ENCODE measurements at places on chromosomes 2 and 18. TPM values are rescaled to one million over a fixed set of nuclear protein-coding genes. Genes with fewer than 3 reads are reported as not detected.

Gene GAREM2
- 2.5 TPM for total RNA-seq

Gene CRACDL
- 4.7 TPM for total RNA-seq

Gene HOXD11
- not detected for total RNA-seq

Gene PPP4R3B
- total RNA-seq, result 106 TPM

Gene CNTNAP5
- total RNA-seq, result not detected

Gene MDH1B
- total RNA-seq, result 0.19 TPM

Gene KCNK3
- 7.3 TPM for total RNA-seq

Gene CDC42EP3
- total RNA-seq, result 71.1 TPM

DNA sequence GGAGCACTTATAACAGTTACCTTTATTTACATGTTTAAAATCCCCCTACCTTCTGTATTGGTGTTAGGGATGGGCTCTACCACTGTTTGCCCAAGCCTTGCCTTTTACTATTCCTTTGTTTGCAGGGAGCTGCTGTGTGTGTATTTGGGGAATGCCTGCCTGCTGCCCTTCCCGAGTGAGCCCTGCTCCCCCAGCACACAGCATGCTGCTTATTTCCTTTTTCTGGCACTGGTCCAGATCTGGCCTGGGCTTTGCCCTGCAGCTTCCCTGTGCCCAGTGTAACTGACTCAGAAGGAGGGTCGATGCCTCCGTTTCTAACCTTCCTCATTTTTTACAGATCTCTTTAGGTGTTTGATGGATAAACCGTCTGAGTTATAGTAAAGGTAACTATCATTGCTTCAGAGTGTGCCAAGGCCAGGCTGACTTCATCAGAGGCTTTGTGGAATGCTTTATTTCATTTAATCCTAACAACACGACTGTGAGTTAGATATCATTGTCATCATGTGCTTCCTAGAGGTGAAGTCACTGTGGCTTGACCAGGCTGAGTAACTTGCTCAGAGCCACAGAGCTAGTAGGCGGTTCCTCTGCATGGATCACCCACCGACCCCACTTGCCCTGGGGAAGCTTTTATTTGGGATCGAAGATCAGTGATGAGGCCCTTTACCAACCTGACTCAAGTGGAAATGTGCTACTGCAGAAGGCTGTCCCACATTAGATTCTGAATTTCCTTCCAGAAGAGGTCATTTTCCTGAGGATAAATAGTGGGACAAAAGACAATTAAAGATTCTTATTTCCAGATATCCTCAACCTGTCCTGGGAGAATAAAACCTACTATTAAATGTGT, 238.8 kb downstream of the ZNF407 start:
- H3K27me3 ChIP-seq, result no peaks in the 10 kb centered on the region
- H3K36me3 ChIP-seq, result no peaks in the 10 kb centered on the region
- H3K4me1 ChIP-seq, result peaks cover 6% of the 10 kb centered on the region
- H3K4me3 ChIP-seq, result no peak overlapping the region
- no peak for DNase-seq

DNA sequence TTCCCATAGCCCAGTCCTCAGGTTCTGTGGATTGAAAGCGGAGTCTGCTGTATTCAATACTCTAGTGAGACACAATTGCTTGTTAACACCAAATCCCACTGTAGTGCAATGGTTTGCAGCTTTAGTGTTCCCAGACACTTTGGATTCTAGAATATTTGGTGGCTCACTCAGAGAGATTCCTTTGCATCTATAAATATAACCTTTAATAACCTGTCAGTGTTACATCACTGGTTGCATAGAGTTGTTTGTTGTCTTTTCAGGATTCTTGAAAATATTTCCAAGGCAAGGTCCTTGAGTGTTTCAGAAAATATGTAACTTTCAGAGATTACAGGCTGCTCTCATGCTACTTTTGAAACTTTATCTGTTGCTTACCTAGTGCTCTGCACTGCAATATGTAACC, 157.5 kb downstream of the ZEB2 start:
- H3K27me3 ChIP-seq, result no peaks in the 10 kb centered on the region
- H3K4me1 ChIP-seq, result no peaks in the 10 kb centered on the region

DNA sequence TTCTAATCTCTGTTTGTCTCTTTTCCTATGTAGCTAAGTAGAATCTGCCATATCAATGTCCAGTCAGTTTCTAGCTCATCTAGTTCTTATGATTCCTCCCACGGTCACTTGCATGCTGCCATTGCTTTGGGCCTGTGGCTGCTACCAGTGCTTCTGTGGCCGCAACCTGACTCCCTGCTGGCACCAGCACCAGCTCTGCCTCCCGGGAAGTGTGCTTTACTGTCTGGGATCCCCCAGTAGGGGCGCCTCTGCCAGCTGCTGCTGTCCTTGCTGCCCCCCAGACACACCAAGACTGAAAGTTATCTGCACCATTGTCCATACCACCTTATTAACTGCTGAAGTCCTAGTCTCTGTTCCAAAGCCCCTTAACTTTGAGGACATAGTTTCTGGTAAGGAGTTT, 56.3 kb downstream of the RAPGEF4 start:
- no peaks in the 10 kb centered on the region for H3K36me3 ChIP-seq
- no peaks in the 10 kb centered on the region for H3K27me3 ChIP-seq
- H3K27ac ChIP-seq, result no peak overlapping the region
- H3K4me1 ChIP-seq, result no peaks in the 10 kb centered on the region

- H3K27ac ChIP-seq, result peak overlapping the region; percentile 81
- no peaks in the 10 kb centered on the region for H3K36me3 ChIP-seq
- H3K4me1 ChIP-seq, result peaks cover 85% of the 10 kb centered on the region
Measured at GRCh38 chr2:25295621-25296020, 46.1 kb downstream of the DNMT3A start.

GRCh38 chr2:71605781-71606241, 152.4 kb downstream of the DYSF start:
- H3K27me3 ChIP-seq, result no peaks in the 10 kb centered on the region
- no peak overlapping the region for H3K27ac ChIP-seq
- H3K4me3 ChIP-seq, result no peak overlapping the region
- DNase-seq, result peak; percentile 81
- H3K4me1 ChIP-seq, result peaks cover 18% of the 10 kb centered on the region
- peaks cover 8% of the 10 kb centered on the region for H3K36me3 ChIP-seq

DNA sequence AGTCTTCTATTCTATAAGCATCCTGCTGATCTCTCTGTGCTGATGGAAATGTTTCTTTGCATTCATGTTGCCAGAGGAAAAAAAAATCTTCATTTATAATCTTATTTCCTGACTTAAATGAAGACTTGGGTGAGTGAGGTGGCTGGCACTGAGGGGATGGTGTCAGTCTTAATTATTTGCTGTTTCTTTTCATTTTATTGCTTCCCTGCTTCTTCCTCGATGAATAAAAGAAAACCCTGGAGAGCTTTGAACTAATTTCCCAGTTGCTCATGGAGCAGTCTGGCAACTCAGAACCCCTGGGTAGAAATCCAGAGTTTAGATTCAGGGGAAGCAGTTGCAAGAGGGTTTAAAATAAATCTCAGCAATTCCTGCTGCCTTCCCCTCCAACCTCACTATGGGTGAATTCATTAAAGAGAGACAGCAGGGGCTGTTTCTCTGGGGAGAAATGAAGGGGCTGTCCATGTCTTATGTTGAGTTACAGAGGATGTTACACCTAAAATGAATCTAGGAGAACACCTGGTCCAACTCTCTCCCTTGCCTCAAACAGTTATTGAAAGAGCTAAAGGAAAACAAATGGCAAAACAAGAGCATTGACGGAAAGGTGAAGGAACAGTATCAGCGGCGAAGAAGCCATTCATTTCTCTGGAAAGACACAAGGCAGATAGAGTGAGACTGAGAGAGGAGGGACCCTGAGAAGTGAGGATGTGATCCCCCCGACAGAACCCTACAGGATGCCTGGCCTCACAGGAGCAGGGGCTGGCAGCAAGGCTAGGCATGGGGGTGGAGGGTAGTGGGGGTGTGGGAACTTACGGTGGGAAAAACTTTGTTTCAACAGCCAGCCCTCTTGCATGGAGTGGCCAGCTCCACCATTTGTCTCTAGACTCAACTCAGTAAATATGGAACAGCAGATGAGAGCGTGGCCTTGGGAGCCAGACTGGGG, 41.0 kb downstream of the SP110 start:
- no peak overlapping the region for H3K4me3 ChIP-seq
- no peaks in the 10 kb centered on the region for H3K4me1 ChIP-seq

DNA sequence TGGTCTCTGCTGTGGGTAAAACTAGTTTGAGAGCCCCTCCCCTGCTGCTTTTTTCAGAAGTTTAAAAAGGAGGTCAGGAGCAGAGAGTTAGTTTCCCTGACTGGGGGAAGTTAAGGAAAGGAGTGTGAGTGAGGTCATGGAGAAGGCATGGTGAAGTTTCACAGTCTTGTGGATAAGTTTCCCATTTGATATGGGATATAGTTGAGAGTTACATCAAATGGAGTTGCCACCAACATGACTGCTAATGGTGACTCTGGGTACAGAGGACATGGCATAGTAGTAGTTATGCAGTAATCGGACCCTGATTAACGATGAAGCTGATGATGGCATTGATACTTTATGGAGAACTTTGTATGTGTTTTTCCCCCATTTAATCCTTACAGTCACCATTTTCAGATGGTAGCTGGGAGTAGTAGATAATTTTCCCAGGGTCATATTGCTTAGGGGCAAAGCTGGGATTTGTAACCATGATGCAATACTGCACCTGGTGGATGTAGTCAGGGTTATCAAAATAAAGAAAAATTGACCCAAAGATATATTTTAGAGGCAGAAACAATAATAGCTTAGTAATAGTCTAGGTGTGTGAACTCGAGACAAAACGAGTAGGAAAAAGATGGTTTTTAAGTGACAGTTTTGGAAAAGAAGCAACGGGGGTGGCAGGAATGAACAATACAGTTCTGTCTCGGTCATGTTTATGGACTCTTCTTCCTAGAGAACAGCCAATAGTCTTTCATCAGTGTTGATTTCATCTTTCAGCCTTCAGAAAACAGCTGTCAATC, 74.6 kb downstream of the FMNL2 start:
- peaks cover 46% of the 10 kb centered on the region for H3K4me1 ChIP-seq
- no peaks in the 10 kb centered on the region for H3K36me3 ChIP-seq
- H3K27ac ChIP-seq, result no peak overlapping the region
- no peaks in the 10 kb centered on the region for H3K27me3 ChIP-seq
- no peak for DNase-seq

DNA sequence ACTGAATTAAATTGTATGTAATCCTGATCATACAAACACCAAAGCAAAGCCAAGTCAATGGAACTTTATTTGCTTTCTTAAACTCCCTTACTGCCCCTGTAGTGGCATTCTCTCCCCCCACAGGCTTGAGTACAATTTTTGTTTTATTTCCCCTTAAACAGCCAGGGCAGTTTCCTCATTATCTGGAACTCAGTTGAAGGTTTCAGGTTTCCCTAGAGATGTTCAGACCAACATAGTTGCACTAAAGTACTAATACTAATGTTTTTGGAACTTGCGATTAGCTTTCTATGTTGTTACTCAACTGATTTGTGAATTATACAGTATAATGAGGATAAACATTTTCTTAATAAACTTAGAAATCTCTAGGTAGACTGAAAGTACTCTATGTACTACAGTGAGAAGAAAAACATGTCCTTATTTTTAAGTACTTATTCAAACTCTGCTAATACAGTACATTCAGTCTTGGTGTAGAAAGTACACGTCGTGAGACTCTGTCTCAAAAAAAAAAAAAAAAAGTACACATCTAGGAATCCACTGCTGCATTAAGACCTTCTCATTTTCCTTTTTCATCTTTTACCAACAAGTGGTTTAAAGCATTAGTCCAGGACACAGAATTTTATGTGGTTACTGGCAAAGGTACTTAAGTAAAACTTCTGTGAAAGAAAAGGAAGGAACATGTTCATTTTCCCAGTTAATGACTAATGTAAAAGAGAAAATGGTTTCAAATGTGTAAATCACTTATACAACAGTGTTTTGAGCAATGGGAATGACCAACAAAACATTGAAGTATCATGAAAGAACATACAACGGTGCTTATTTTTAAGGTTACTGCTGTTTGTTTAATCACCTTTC, 209.5 kb upstream of the SMAD7 start:
- no peak for DNase-seq
- no peaks in the 10 kb centered on the region for H3K27me3 ChIP-seq
- peaks cover 22% of the 10 kb centered on the region for H3K4me1 ChIP-seq
- H3K4me3 ChIP-seq, result no peak overlapping the region

- H3K36me3 ChIP-seq, result no peaks in the 10 kb centered on the region
- H3K27me3 ChIP-seq, result no peaks in the 10 kb centered on the region
- no peak overlapping the region for H3K4me3 ChIP-seq
- H3K4me1 ChIP-seq, result peaks cover 6% of the 10 kb centered on the region
- DNase-seq, result no peak
Measured at GRCh38 chr2:1569879-1570450, 156.7 kb downstream of the TPO start.

DNA sequence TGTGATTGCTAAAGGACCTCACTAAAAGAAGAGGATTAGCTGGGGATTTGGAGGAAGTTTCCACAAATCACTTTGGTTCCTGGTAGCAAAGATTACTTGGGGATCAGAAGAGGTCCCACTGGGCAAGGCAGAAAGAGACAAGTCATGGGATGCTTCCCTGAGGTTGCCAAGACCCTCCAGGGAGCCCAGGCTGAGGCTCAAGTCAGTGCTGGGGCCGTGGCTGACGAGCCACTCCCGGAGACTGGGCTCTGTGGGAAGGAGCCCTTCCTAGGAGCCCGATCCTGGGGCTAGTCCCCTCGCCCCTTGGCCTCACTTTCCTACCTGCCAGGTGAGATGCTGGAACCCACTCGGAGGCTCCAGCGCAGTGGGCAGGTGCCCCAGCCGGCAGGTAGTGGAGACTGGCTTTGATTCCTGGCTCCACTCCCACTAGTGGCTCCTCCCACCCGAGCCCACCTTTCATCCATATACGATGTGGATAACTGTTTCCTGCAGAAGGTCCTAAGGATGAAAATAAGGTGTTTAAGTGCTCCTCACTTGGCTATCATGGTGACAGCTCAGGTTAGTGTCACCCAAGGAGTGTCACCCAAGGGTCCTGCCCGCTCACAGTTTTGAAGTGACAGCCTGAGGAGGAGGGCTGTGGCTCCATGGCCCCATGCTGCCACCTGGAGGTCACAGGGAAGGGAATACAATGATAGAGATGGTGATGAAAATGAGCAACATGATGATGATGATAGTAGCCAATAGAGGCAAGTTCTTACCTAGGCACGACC, 100.5 kb downstream of the CAPN13 start:
- no peak overlapping the region for H3K27ac ChIP-seq
- no peaks in the 10 kb centered on the region for H3K36me3 ChIP-seq
- DNase-seq, result peak; percentile 72

DNA sequence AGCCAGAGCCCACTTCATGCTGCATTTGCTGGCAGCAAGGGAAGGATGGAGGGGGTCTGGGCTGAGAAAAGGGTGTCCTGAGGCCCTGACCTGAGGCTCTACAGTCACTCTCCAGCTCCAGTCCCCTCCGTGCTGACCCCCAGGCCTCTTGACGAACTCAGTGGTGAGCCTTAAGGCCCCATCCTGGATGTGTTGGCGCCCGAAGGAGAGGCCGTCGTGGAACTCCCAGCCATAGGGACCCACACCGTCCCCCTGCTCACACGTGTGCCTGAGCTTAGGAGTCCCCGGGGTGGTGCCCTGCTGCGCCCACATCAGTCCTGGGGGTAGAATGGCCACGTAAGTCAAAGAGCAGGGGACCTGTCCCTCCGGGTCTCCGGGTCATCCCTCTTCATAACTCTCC, 776 bp downstream of the MOGS start:
- peak overlapping the region; percentile 85 for H3K4me3 ChIP-seq
- H3K27ac ChIP-seq, result peak overlapping the region; percentile 77
- no peaks in the 10 kb centered on the region for H3K27me3 ChIP-seq

- H3K4me3 ChIP-seq, result no peak overlapping the region
- no peaks in the 10 kb centered on the region for H3K36me3 ChIP-seq
- no peak overlapping the region for H3K27ac ChIP-seq
Measured at GRCh38 chr18:44651918-44652572, 28.6 kb upstream of the SETBP1 start.
